ENCODE measurements at places on chromosomes 1 and 21.

- peak; percentile 64 for DNase-seq
These were observed 72.1 kb downstream of the DNM3 start for GRCh38 chr1:171913385-171913784.

DNA sequence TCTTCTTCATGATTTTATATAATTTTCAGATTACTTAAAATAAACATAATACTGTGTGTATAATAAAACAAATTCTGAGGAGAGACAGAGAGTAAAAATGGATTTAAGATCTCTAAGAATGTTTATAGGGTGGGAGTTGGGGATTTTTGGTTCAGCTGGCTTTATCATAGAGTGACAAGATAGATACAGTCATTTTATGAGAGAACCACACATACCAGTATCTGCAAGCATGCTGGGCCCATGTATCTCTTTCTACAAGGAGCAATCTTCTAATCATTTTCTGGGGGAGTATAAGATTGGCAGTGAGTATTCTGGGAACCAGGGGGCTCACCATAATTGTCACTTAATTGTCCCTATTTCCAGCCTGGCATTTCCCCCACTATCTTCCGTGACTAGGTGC is 64.3 kb upstream of the DUSP10 start:
- no peak for DNase-seq

- DNase-seq = no peak
These were observed 121.6 kb upstream of the BARHL2 start for GRCh38 chr1:90838720-90839119.

- DNase-seq = peak; percentile 38
These were observed 3.2 kb downstream of the FCRL2 start for GRCh38 chr1:157773493-157774350.

DNA sequence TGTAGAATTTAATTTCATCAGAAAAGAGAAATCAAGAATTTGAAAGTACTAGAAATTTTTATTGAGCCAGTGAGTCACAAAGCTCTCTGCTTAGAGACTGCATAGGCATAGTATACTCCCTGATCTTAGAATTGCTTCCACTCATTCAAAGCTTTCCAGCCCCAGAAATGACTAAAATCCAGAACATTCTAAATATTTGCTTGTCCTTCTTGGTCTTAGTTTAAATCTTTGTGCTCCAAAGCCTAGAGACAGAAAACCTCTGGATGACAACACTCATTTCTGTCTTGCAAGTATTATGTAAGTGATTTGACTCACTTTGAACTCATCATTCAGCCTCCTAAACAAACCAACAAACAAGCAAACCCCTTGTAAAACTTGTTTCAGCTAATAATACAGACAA is 74.2 kb downstream of the PTPRC start:
- DNase-seq = no peak

- DNase-seq = no peak
These were observed 2.7 kb downstream of the SERPINC1 start for GRCh38 chr1:173914366-173914871.

DNA sequence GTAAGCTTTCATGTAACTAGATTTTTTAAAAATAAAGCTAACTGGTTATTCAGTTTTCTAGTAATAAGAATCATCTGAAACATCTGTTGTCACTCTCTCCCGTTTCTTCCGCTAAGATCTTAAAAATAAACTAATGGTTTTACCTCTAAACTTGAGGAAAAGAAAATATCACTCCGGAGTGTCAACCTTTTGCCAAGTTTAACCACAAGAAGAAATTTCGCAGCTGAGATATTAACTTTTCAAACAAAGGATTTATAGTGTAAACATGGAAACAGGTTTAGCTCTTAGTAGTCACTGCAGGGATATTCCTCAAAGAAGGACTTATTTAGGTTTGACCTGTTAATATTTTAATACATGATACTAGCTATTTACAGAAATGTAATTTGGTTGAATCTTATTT is 954.9 kb downstream of the ADGRL2 start:
- DNase-seq = no peak

DNA sequence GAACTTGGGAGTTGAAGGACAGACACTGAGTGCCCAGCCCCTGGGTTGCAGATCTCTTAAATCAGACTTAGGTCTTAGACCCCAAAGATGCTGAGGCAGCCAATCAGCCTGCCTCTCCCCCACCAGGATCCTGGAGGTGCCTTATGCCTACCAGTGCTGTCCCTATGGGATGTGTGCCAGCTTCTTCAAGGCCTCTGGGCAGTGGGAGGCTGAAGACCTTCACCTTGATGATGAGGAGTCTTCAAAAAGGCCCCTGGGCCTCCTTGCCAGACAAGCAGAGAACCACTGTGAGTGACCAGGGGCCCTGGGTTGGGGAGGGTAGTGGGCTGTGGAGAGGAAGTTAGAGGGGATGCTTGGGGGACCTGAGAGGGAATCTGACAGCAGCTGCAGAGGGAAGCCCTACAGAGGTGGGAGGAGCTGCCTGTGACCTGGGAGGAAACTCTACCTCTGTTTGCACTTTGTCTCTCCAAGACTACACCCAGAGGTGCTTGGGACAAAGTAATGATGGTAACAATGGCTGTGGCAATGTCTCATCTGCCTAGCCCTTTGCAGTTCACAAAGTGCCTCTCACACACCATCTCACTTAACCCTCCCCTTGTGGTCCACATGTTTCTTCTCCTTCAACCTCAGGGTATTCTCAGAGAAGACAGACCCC is 31.5 kb downstream of the UBE2T start:
- no peak for DNase-seq

- no peak for DNase-seq
These were observed 11.6 kb upstream of the NCMAP start for GRCh38 chr1:24544239-24544638.

GRCh38 chr1:172628401-172628800 is 30.5 kb upstream of the FASLG start:
- DNase-seq = no peak

Measured in left colon (tissue), 2 donors.